ENCODE measurements at places on chromosomes 3 and 15. TPM values are rescaled to one million over a fixed set of nuclear protein-coding genes. Genes with fewer than 3 reads are reported as not detected.

- H3K4me3 ChIP-seq, result peak overlapping the region; percentile 81
- no peaks in the 10 kb centered on the region for H3K27me3 ChIP-seq
- peak overlapping the region; percentile 83 for H3K27ac ChIP-seq
- DNase-seq, result peak; percentile 70
- peaks cover 48% of the 10 kb centered on the region for H3K36me3 ChIP-seq
- peaks cover 36% of the 10 kb centered on the region for H3K4me1 ChIP-seq
Observed at GRCh38 chr3:9808345-9809037, 1.6 kb upstream of the TTLL3 start.

ZNF502 gene
- 0.77 TPM for total RNA-seq

GRCh38 chr3:118347396-118348168, 687.1 kb downstream of the IGSF11 start:
- H3K4me3 ChIP-seq, result no peak overlapping the region
- no peak overlapping the region for H3K27ac ChIP-seq
- H3K4me1 ChIP-seq, result no peaks in the 10 kb centered on the region
- no peaks in the 10 kb centered on the region for H3K36me3 ChIP-seq
- H3K27me3 ChIP-seq, result no peaks in the 10 kb centered on the region
- no peak for DNase-seq

CNTN4 gene
- not detected for total RNA-seq

STRA6 gene
- not detected for total RNA-seq

BFSP2 gene
- not detected for total RNA-seq

- H3K27me3 ChIP-seq, result no peaks in the 10 kb centered on the region
- no peak overlapping the region for H3K4me3 ChIP-seq
- DNase-seq, result no peak
Observed at GRCh38 chr3:128100161-128100560, 23.5 kb downstream of the RUVBL1 start.

DNA sequence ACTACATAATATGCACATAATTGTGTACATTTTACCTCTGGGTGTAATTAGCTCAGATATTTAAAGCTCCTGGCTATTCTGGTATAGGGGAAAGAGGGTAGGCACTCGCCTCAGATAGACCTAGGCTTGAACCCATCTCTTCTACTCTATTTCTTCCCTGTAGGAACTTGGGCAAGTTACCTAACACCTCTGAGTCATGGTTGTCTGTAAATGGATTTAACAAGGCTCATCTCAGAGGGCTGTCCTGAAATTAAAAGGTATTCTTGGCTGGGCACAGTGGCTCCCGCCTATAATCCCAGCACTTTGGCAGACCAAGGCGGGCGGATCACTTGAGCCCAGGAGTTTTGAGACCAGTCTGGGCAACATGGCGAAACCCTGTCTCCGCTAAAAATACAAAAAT, 30.7 kb downstream of the NANOGP8 start:
- H3K36me3 ChIP-seq, result no peaks in the 10 kb centered on the region
- H3K27ac ChIP-seq, result no peak overlapping the region
- H3K27me3 ChIP-seq, result no peaks in the 10 kb centered on the region
- no peaks in the 10 kb centered on the region for H3K4me1 ChIP-seq
- no peak for DNase-seq
- H3K4me3 ChIP-seq, result no peak overlapping the region

GRCh38 chr3:64867224-64867623, 179.4 kb upstream of the ADAMTS9 start:
- H3K27me3 ChIP-seq, result no peaks in the 10 kb centered on the region
- H3K4me1 ChIP-seq, result no peaks in the 10 kb centered on the region
- DNase-seq, result no peak
- H3K4me3 ChIP-seq, result no peak overlapping the region

- H3K27me3 ChIP-seq, result peaks cover 8% of the 10 kb centered on the region
- no peak overlapping the region for H3K4me3 ChIP-seq
- no peak for DNase-seq
- H3K4me1 ChIP-seq, result no peaks in the 10 kb centered on the region
Observed at GRCh38 chr3:171784937-171785336, 25.3 kb downstream of the PLD1 start.

DNA sequence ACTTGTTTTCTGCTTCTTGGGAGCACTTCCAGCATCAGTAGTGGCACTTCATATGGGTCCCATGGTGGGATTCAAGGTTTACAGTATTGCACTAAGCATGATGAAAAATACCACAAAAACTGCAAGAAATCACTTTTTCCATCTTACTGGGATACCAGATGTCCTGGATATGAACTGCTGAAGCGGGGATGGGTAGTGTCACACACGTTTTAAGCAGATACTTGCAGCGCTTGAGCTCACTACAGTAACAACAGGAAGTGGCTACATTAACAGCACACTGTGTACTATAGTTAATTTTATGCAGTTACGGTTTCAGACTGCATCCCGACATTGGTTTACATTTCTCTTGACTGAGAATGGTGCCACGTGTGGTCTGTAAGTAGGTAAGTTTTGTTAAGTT, 3.5 kb upstream of the ISG20 start:
- peak overlapping the region; percentile 99 for H3K27ac ChIP-seq
- peaks cover 88% of the 10 kb centered on the region for H3K4me1 ChIP-seq
- peak; percentile 49 for DNase-seq
- H3K27me3 ChIP-seq, result no peaks in the 10 kb centered on the region
- H3K4me3 ChIP-seq, result no peak overlapping the region
- H3K36me3 ChIP-seq, result peaks cover 54% of the 10 kb centered on the region

GRCh38 chr3:58184309-58184981, 26.3 kb downstream of the DNASE1L3 start:
- no peak for DNase-seq
- no peak overlapping the region for H3K4me3 ChIP-seq
- no peaks in the 10 kb centered on the region for H3K36me3 ChIP-seq

FSTL1 gene
- total RNA-seq, result 0.12 TPM

PLSCR2 gene
- total RNA-seq, result not detected

- H3K27me3 ChIP-seq, result peaks cover 7% of the 10 kb centered on the region
- no peaks in the 10 kb centered on the region for H3K36me3 ChIP-seq
- no peak for DNase-seq
- H3K4me3 ChIP-seq, result no peak overlapping the region
Observed at GRCh38 chr3:72234391-72234790, 449.4 kb upstream of the PROK2 start.

ARID3B gene
- total RNA-seq, result 27.3 TPM

GRCh38 chr3:120177151-120177550, 82.9 kb upstream of the GSK3B start:
- H3K4me3 ChIP-seq, result no peak overlapping the region
- H3K27ac ChIP-seq, result no peak overlapping the region
- H3K27me3 ChIP-seq, result peaks cover 2% of the 10 kb centered on the region
- no peaks in the 10 kb centered on the region for H3K4me1 ChIP-seq
- no peak for DNase-seq
- no peaks in the 10 kb centered on the region for H3K36me3 ChIP-seq

MESP2 gene
- not detected for total RNA-seq

ZPLD1 gene
- not detected for total RNA-seq

DUOXA2 gene
- not detected for total RNA-seq

DNA sequence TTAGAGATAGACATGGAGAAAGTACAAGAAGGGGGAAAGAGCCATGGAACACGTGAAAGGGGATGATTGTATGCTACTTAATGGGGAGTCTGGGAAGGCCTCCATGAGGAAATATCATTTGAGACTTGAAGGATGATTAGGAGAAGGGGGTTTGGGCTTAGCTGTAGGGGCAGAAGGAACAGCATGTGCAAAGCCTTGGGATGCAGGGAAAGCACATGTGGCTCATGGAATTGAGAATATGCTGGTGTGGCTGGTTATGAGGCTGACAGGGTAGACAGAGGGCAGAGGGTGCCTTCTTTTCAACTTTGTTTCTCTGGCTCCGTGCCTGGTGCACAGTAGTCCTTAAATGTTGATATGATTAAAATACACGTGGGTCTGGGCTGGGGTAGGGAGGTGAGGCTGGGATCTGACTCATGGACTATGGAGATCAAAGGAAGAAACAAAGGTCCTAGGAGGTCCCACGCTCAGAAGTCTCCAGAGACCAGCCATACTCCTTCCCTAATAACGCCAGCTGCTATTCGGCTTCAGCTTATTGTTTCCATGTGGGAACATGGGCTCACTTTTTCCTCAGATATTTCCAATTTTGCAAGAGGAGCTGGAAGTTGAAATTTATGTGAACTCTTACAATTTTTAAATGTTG, 1.1 kb downstream of the GTF2E1 start:
- H3K4me1 ChIP-seq, result peaks cover 28% of the 10 kb centered on the region
- H3K27ac ChIP-seq, result peak overlapping the region; percentile 94
- peaks cover 2% of the 10 kb centered on the region for H3K27me3 ChIP-seq
- peaks cover 13% of the 10 kb centered on the region for H3K36me3 ChIP-seq

GPR171 gene
- 70.7 TPM for total RNA-seq

STRIT1 gene
- not detected for total RNA-seq

SLCO2A1 gene
- not detected for total RNA-seq

DNA sequence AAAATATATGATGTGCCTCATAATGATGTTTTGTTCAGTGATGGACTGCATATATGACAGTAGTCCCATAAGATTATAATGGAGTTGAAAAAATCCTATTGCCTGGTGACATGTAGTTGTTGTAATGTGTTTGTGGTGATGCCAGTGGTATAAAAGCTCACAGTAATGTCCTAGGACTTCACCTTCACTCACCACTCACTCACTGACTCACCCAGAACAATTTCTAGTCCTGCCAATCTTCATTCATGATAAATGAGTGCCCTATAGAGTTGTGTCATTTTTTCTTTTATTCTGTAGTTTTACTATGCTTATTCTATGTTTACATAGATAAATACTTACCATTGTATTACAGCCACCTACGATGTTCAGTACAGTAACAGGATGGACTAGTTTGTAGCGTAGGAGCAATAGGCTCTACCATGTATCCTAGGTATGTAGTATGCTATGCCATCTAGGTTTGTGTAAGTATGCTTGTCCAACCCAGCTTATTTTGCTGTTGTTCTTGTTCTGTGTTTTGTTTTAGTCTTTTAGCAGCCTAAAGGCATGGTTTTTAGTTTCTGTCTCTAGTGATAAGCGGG, 88.5 kb upstream of the LRRFIP2 start:
- DNase-seq, result no peak
- no peak overlapping the region for H3K4me3 ChIP-seq
- peaks cover 36% of the 10 kb centered on the region for H3K4me1 ChIP-seq
- peaks cover 11% of the 10 kb centered on the region for H3K36me3 ChIP-seq
- H3K27ac ChIP-seq, result no peak overlapping the region

GRCh38 chr3:59006634-59007517, 42.9 kb downstream of the CFAP20DC start:
- H3K4me3 ChIP-seq, result no peak overlapping the region
- H3K27ac ChIP-seq, result no peak overlapping the region
- no peak for DNase-seq
- H3K4me1 ChIP-seq, result no peaks in the 10 kb centered on the region
- no peaks in the 10 kb centered on the region for H3K27me3 ChIP-seq

- no peak for DNase-seq
- no peak overlapping the region for H3K27ac ChIP-seq
- H3K27me3 ChIP-seq, result peaks cover 4% of the 10 kb centered on the region
- H3K4me1 ChIP-seq, result no peaks in the 10 kb centered on the region
- no peak overlapping the region for H3K4me3 ChIP-seq
- no peaks in the 10 kb centered on the region for H3K36me3 ChIP-seq
Observed at GRCh38 chr3:171768281-171768900, 41.9 kb downstream of the PLD1 start.

GRCh38 chr3:184481984-184482671, 79.5 kb upstream of the EPHB3 start:
- H3K27ac ChIP-seq, result no peak overlapping the region
- H3K27me3 ChIP-seq, result peaks cover 22% of the 10 kb centered on the region
- H3K36me3 ChIP-seq, result no peaks in the 10 kb centered on the region
- DNase-seq, result no peak
- no peak overlapping the region for H3K4me3 ChIP-seq

DNA sequence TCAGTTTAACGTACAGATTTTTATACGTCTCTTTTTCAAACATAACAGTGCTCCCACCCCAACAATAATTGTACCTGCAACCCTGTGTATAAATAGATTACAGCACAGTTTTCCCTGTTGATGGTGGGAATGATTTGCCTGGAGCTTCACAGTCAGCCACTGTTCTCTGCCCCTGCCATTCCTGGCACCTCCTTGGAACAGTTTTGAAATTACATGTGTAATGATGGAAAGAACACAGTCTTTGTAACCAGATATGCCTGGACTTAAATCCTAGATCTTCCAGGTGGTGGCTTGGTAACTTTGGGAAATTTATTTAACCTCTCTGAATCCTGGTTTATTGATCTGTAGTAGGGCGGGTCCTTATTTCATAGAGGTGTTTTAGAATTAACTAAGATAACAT, 27.0 kb downstream of the CRYBG3 start:
- no peaks in the 10 kb centered on the region for H3K4me1 ChIP-seq
- H3K36me3 ChIP-seq, result peaks cover 6% of the 10 kb centered on the region
- H3K27me3 ChIP-seq, result no peaks in the 10 kb centered on the region
- no peak for DNase-seq
- H3K4me3 ChIP-seq, result no peak overlapping the region

ACKR2 gene
- total RNA-seq, result 0.74 TPM

CACNA1D gene
- total RNA-seq, result 0.53 TPM

POPDC2 gene
- 2.1 TPM for total RNA-seq

All from activated CD4-positive, alpha-beta memory T cell treated with anti-CD3 and anti-CD28 coated beads for 36 hours (primary cell).